Epithelial cell of proximal tubule (primary cell): ENCODE measurements at places on chromosomes 12 and 14.

DNA sequence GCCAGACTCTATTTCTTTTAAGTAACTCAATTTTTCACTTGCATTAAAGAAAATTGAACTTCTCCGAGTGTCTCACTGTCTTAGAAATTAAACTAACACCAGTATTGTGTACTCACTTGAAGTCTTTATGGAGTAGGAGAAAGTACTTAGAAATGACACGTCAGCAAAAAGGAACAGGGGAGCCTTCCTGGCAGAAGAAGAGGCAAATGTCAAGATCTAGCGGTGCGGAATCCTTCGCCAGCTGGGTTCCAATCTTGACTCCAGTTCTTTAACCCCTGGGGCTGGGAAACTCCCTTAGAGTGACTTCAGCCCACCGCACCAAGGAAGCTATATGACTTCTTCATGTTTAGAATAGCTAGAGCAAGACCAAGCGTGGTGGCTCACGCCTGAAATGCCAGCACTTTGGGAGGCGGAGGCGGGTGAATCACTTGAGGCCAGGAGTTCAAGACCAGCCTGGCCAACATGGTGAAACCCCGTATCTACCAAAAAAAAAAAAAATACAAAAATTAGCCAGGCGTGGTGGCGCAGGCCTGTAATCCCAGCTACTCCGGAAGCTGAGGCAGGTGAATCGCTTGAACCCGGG is 34.4 kb downstream of the WBP11 start:
- DNase-seq: peak; percentile 63

DNA sequence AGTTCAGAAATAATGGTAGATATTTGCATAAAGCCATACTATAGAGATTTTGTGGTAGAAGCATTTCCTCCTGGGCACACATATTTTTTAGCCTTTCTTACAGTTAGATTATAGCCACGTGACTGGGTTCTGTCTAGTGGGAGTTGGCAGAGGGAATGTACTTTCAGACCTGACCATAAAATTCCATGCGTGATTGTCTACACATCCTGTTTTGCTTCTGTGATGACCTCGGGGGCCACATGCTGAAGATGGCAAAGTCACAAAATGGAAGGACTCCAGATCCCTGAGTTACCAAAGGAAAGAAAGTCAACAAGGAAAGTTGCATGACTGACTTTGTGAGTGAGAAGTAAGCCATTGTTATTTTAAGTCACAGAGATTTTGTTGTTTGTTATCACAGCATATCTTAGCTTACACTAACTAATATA is 14.6 kb upstream of the MIA2 start:
- no peak for DNase-seq

GRCh38 chr12:103470664-103471063 is 25.1 kb downstream of the C12orf42 start:
- DNase-seq: peak; percentile 20

GRCh38 chr12:40551466-40551865 is 140.8 kb upstream of the CNTN1 start:
- DNase-seq: no peak

- DNase-seq: no peak
Measured at GRCh38 chr12:76028571-76029277, 2.9 kb downstream of the PHLDA1 start.

DNA sequence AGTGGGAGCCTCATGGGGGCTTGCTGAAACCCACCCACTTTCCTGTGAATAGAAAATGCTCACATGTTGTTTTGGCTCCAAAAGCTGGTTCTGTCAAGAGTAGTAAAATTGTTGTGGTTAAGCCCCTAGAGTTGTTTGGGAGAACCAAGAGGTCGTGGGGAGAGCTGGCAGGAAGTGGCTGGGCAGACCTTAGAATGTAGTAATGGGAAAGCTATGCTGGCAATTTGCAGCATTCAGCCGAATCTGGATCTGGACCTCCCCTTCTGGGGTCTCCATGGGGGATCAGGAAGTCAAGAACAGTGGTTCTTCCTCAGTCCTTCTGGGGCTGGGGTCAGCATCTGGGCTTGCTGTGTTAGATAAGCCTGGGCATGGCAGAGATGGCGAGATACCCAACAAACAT is 150.6 kb upstream of the TBX3 start:
- no peak for DNase-seq

- DNase-seq: no peak
Measured at GRCh38 chr14:95101736-95102679, 55.3 kb downstream of the DICER1 start.

DNA sequence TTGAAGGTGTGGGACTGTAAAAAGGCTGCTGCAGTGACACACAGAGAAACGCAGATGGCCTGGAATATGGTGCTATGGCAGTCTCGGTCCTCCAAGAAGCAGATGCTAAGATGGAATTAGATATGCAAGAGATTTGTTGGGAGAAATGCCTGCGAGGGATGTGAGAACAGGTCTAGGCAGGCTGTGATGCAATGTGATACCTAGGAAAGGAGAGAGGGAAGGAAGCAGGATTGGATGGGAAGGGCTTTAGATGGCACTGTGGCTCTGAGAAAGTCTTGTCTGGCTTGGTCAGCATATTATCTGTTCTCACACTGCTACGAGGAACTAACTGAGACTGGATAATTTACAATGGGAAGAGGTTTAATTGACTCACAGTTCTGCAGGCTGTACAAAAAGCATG is 374.4 kb downstream of the BCAT1 start:
- DNase-seq: no peak

DNA sequence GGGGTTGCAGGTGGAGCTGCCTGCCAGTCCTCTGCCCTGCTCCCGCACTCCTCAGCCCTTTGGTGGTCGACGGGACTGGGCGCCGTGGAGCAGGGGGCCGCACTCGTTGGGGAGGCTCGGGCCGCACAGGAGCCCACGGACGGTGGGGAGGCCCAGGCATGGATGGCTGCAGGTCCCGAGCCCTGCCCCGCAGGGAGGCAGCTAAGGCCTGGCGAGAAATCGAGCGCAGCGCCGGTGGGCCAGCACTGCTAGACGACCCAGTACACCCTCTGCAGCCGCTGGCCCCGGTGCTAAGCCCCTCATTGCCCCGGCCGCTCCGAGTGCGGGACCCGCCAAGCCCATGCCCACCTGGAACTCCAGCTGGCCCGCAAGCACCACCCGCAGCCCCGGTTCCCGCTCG is 221.8 kb downstream of the BTG1 start:
- DNase-seq: no peak

DNA sequence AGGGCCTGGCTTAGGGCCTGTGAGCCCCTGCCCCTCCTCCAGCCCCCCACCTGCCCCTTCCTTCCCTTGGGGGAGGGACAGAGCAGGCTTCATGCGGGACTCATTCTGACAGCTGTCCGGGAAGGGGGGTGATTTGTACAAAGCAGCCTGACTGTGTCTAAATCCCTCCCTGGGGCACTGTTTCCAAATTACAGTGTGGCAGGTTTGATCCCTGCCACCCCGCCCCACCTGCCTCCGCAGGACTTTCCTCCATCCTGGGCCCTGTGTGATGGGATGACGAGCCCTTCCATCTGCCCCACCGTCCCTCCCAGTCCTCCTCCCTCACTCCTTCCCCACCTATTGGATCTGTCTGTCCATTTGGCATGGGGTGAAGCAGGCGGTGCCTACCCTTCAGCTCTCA is 363.9 kb downstream of the BCL11B start:
- no peak for DNase-seq
